Activated CD4-positive, alpha-beta T cell treated with anti-CD3 and anti-CD28 coated beads, Interleukin-2, Interleukin-4, amounts not matched to agents 100 ng/mL and 50 ng/mL, durations not matched to agents 16 hours and 8 hours (primary cell): ENCODE measurements at places on chromosomes 7 and 10.
A peak's percentile ranks its signal among the peaks of the same experiment; 100 is the strongest.

DNA sequence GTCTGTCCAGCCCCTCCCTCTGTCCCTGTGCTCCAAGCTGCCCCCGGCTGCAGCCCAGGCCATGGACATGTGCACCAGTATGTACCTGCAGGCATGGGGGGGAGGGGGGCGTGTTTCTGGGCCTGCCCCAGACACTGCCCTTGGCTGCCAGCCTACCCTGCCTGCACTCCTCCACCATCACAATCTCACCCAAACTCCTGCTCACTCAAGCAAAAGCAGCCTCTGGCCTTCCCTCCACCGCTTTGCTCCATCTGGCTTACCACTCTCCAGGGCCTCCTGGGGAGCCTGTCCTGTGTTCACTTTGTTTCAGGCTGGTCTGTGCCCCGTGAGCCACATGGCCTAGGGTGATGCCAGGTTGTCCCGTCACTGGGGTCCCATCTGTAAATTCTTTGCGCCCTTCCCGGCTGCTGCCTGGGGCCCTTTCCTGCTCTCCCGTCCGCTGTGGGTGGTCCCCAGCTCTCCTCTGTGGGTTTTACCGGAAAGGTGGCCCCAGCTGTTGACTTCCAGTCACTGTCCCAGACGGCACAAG, 33.3 kb upstream of the PPIF start:
- DNase-seq = no peak

DNA sequence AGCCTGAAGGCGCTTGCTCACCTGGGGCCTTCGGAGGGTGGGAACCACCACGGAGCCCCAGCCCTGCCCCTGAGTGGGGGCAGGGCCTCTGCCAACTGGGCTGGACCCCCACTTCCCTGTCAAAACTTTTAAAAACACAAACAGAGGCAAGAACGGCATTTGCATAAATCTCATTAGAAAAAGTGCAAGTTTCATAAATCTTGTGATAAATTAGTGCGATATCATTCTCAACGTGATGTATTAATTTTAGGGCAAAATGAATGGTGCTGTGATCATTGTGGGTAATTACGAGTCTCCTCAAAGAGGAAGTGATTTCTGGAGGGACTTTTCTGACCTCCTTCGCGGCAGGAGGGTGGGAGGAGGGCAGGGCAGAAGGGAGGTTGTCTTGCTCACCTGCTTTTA, 98.3 kb downstream of the CDH23 start:
- DNase-seq = no peak

- DNase-seq = no peak
Observed at GRCh38 chr7:45692031-45692430, 117.9 kb downstream of the ADCY1 start.

DNA sequence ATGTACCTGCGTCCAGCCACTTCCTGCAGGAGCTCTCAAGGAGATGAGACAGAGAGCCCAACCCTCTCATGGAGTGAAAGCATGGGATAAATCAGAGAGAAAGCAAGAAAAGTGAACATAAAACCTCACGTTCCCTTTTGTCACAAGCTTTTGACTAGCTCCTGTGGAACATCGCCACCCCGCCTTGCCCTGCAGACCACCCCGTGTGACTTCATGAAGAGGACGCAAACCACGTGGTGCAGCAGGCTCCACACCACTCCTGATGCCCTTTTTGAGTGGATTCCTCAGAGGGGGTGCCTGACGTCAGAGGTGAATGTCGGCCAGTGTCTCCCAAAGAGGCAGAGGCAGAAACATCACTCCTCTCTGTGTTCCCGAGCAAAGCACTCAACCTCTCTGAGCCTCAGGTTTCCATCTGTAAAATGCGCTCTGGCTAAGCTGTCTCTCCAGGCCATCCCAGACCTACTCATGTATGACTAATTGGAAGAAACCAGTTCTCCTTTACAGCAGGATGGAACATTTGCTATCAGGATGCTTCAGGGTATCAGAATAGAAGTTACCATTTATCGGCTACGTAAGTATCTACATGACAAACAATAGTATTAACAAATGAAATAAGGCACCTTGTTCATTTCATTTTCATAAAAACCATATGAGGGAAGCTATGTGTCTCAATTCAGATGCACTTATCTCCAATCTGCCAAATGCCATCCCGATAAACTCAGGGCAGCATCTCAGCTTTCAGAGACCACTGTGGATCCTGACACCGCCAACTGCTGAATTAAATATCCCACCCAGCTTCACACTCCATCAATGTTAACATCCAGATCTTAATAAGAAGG, 5.3 kb downstream of the ZNF488 start:
- DNase-seq = no peak

GRCh38 chr10:8050556-8051108, 3.9 kb upstream of the GATA3 start:
- DNase-seq = no peak

- no peak for DNase-seq
Observed at GRCh38 chr10:78332657-78333056, 299.0 kb downstream of the RPS24 start.

- no peak for DNase-seq
Observed at GRCh38 chr10:89047397-89047796, 56.8 kb downstream of the FAS start.

GRCh38 chr10:992467-992866, 4.2 kb downstream of the GTPBP4 start:
- no peak for DNase-seq

DNA sequence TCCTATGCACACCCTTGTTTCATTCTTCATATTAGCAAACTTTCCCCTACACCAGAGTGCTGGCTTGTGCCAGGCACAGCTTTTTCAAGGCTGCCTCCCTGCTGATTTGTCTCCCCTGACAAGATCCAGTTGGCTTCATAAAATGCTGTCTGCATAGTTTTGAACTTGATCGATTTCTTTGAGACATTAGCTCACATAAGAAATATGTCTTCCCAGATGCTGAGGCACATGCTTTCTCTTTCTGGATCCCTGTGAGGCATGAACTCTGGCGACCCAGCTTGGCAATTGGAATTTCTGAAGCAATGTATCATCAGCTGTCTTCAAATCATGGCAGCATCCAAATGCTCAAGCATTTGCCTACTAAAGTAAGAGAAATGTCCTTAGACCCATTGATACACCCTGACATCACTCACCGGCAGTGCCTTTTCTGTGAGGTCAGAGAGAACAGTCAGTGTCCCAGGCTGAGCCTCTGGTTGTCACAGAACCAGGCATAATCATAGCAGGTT, 616.4 kb upstream of the GHITM start:
- no peak for DNase-seq

- no peak for DNase-seq
Observed at GRCh38 chr7:70189776-70190175, 591.5 kb downstream of the AUTS2 start.

DNA sequence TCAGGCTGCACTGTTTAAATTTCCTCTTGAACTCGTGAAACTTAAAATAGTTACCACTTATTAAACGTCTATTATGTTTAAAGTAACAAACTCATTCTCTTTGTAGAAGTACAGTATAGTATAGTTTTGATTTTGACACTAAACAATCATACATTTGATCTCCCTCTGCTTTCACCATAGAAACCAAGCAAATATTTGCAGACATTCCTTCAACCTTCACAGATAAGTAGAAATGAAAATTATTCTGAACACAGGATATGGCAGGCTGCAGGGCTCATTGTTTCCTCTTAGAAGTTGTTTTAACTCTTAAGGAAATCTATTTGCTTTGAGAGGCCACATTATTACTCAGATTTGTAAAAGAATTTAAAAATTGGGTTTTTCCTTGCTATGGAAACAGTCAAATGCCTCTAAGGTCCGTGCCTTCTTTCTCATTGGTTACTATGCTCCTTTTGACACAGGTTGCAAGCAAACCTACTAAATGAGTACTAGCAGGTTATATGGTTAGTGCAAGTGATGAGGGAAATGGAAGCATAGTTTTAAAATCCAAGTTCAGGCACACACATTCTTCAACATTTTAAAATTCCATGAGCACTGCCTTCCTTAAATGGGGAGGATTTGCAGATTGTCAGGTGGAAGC, 92.8 kb upstream of the FAM133B start:
- DNase-seq = peak; percentile 46

GRCh38 chr7:4830176-4830575, 31.7 kb downstream of the PAPOLB start:
- peak; percentile 65 for DNase-seq

- DNase-seq = no peak
Observed at GRCh38 chr7:107220356-107220755, 51.6 kb downstream of the HBP1 start.

DNA sequence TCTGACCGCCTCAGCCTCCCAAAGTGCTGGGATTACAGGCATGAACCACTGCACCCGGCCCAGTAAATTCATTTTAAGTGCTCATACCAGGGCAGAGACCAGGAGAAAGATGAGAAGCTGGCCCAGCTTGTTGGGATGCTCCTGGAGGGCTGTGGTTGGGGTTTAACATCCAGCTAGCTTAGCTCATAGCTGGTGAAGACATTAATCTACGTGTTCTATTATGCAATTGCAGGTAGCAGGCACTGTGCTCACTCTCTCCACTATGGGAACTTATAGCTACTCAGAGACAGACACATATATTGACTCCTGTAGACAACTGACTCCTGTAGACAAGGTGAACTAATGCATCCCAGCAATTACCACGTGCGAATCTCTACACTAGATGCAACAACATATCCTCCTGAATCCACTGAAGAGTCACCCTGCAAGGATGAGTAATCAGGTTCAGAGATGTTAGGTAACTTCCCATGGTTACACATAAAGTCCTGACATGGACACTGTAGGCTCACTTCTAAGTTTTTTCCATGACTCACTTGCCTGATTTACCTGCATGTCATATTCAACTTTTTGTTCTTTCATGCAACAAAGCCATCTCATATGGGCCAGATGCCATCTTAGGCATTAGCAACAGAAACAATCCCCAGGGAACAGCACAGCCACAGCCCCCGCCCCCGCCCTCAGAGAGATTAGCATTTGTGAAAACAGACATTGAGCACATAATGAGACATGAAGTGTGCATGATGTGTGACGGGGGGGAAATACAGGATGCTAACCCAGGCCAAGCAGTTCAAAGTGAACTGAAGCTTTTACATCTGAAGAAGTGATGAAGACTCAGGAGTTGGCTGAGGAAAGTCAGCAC, 37.2 kb downstream of the ERLIN1 start:
- DNase-seq = peak; percentile 38

DNA sequence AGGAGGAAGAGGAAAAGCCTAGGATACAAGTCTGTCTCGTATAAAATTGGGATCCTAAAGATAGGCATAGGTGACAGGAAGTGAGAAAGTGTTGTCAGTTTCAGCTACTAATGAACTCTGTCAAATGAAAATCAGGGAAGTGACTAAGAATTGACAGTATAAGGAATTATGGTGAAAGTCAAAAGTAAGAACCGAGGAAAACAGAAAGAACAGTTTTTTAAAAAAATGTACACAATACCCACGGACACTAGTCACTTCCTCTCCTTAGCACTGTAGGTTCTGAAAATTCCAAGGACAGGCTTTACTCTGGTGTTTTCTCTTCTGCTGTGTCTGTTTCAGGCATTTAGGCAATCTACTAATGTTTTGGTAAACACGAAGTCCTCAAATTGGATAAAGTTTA, 42.3 kb downstream of the ATAD1 start:
- DNase-seq = no peak

- DNase-seq = no peak
Observed at GRCh38 chr7:29077854-29078253, 68.5 kb downstream of the CPVL start.

GRCh38 chr7:35817181-35817580, 16.3 kb downstream of the SEPTIN7 start:
- DNase-seq = no peak

GRCh38 chr10:60898321-60898720, 45.7 kb downstream of the RHOBTB1 start:
- no peak for DNase-seq

DNA sequence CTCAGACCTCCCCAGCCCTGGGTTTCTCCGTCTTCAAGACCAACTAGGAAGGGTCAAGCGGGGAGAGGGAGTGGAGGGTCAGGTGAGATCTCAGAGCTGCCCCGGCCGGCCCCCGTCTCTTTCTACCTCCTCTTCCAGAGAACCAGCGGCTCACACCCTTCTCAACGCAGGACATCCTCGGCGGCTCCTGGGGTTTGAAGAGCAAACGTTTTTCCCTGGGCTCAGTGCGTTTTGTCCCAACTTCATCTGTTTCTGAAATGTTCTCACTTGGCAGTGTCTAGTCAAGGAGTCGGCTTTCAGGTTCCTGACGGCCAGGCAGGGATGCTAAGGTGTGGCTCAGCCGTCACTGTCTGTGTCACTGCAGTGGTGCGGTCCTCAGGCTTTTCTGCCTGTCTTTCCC, 416.4 kb upstream of the FOXK1 start:
- no peak for DNase-seq

GRCh38 chr10:98349508-98349922, 65.5 kb downstream of the PYROXD2 start:
- DNase-seq = no peak

GRCh38 chr10:31032258-31033132, 830 bp upstream of the ZNF438 start:
- DNase-seq = peak; percentile 97

DNA sequence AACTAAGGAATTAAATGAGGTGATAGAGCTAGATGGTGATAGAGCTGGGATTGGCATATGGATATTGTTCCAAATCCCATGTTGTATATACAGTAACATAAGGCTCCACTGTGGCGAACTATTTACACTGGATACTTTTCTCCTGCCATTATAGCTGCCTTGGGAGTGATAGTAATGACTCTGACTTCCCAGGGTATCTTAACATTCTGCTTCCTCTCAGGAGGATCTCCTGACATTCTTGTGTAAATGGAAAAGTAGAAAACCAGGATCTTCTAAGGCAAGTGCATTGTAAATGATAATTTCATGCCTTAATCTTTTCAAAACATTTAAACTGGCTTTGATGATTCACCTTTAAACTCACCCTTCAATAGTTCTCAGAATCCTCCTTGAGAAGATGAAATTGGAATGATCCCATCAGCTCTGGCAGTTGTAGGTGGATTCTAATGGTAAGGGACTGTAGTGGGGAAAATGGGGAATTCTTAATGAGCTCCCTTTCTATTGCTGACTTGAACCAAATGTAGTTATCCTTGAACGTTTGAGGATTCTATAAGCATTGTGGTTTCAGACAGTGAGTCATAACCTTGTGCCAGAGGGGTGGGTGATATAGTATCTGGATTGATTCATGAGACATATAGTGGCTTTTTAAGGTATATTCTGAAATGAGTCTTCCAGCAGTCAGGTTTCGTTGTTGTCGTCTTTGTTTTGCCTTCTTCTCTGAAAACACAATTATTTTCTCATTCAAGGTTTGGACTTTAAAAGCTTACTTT, 450.0 kb downstream of the SUGCT start:
- no peak for DNase-seq

DNA sequence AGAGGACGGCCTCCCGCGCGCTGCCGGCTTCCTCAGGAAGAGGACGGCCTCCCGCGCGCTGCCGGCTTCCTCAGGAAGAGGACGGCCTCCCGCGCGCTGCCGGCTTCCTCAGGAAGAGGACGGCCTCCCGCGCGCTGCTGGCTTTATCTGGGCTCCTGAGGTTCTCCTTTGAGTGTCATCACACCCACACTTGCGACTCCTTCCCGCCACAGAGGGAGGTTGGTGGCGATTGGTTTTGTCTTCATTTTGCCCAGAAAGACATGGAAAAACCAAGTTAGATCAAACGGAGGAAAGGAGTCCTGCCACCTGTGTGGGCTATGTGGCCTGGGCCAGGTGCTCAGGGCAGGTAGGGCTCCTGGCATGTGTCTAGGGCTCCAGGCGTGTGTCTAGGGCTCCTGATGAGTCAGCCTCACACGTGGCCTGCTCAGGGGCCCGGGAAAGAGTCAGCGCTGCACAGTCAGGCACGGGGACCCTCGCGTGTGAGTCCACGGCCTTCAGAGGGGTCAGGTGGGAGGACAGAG, 138.0 kb downstream of the VIPR2 start:
- DNase-seq = no peak
